ENCODE measurements at places on chromosomes 3 and 15.
A peak's percentile ranks its signal among the peaks of the same experiment; 100 is the strongest.

DNA sequence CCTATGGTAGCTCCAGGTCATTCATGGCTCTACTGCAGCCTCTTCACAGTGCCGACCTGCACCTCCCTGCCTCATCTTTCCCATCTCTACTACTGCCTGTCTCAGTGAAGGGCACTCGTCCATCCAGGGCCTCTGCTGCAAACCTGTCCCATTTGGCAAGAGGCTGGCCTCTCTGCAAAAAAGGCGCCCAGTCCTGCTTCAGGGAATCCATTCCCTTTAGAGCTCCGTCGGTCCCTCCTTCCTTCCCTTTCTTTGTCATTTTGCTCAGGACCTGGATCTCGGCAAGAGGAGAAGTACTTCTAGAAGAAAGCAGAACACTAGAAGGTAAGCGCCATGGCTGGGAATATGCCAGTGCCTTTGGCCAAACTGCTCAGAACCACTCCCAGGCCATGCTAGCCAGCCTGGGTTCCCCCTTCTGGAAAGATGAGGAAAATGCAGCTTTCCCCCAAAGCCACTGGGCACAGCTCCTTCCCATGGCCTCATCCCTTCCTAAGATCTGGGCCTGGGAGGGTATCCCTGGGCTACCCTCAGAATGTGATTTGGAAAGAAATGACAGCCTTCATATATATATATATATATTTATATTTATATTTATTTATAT, 6.4 kb upstream of the ISL2 start:
- DNase-seq, result no peak

GRCh38 chr15:58466566-58466965, 34.8 kb downstream of the LIPC start:
- no peak for DNase-seq

DNA sequence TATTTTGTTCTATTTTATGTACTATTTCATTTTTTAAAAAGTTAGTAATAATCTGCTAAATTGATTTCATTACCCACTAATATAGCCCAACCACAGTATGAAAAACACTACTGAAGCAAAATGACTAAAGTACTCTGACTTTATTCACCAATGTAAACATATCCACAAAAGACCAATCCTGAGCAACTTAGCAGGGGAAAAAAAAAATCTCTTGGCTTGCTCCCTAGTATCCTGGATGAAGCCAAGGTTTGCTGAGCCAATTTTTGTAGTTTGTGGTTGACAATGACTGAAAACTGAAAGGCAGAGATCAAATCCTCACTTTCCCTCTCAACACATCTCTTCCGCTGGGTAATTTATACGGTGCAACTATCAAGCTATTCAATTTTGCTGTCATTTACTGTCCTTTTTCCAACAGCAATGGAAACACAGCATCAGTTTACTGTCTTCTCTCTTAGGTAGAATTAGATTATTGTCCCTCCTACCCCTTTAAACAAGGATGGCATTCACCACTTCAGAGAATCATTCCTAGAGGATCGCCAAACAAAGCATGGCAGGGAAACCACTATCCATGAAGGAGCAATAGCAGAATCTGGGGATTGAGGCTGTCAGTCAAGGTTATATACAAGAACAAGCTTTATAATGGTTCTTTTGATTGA, 149.7 kb downstream of the THRB start:
- no peak for DNase-seq

GRCh38 chr15:99895189-99895955, 162.1 kb upstream of the LYSMD4 start:
- no peak for DNase-seq

- DNase-seq, result no peak
Measured at GRCh38 chr3:151437906-151438305, 23.0 kb downstream of the IGSF10 start.

GRCh38 chr15:41940441-41940857, 31.9 kb downstream of the EHD4 start:
- no peak for DNase-seq

- DNase-seq, result no peak
Measured at GRCh38 chr15:67472957-67473356, 48.0 kb upstream of the C15orf61 start.

DNA sequence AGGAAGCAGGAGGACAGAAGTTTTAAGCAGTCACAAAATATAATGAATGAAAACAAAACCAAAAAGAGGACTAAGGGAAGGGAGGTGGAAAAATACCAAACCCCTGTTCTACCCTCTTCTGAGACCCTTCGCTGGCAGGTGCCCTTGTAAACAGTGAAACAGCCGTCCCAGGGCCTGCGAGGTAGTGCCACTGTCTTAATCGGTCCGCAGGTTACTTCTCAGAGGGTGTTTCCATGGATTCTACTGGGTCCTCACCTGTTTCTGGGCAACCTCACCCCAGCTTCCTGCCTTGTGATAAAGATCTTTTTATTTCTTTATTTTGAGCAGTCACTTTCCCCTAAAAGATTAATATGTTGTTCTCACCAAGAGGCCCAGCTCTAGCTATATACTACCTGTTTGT, 65.3 kb downstream of the SLC30A4 start:
- peak; percentile 36 for DNase-seq

DNA sequence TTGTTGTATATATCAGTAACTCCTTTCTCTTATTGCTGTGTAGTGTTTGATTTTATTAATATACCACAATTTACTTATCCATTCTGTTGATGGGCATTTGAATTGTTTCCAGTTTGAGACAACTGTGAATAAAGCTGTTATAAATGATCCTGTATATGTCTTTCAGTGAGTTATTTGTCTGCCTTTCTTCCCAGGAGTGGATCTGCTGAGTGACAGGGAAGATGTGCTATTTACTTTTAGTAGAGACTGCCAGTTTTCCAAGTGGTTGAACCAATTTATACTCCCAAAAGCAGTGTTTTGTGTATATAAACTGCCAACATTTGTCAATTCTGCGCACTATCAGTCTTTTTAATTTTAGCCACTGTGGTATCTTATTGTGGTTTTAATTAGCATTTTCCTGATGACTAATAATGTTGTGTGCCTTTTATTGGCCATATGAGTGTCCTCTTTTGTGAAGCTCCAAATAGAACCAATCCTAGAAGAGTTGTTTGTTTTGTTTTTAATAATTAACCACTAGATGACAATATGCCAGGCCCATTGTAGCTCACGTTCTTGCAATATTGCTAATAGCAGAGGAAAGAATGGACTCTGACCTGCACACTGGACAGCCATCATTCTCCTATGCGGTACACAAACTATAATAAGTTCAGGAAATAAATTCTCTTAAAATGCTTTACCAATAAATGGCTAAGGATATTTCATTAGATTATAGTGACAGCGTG, 25.3 kb downstream of the TRANK1 start:
- DNase-seq, result no peak

- no peak for DNase-seq
Measured at GRCh38 chr3:152491922-152492321, 223.2 kb downstream of the MBNL1 start.

DNA sequence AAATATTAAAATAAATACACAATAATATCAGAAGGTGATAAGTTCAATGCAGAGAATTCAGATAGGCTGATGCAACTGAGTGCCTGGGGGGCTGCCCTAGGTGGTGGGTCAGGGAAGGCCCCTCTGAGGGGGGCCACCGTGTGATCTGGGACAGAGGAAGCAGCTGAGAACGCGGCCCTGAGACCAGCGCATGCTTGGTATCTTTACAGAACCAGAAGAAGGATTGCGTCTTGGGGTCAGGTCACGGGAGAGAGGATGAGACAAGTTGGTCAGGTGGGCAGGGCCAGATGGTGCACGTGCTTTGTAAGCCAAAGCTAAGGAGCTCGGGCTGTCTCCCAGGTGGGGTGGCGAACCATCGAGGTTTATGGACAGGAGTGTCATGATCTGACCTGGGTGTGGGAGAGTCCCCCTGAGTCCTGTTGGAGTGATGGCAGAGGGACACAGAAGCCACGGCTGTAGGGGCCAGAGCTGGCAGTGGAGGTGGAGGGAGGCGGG, 121.2 kb downstream of the ETFA start:
- DNase-seq, result no peak

GRCh38 chr3:31357451-31357850, 175.3 kb upstream of the STT3B start:
- DNase-seq, result no peak

DNA sequence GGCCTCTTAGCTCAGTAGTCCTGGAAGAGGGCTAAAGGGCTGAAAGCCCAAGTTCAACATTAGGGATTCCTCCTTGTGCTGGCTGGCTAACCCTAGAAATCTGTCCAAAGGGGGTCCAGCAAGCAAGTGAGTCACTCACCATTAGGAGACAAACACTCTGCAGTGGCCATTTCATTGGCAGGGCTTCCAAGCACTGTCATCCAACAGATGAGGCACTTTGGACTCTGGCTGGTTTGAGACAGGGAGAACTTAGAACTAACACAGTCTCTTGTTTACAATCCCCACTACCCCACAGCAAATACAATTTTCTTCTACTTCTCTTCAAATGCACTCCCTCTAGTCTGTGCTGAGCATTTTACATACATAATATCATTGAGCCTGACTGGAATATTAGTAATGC, 10.1 kb upstream of the WNT5A start:
- DNase-seq, result no peak

DNA sequence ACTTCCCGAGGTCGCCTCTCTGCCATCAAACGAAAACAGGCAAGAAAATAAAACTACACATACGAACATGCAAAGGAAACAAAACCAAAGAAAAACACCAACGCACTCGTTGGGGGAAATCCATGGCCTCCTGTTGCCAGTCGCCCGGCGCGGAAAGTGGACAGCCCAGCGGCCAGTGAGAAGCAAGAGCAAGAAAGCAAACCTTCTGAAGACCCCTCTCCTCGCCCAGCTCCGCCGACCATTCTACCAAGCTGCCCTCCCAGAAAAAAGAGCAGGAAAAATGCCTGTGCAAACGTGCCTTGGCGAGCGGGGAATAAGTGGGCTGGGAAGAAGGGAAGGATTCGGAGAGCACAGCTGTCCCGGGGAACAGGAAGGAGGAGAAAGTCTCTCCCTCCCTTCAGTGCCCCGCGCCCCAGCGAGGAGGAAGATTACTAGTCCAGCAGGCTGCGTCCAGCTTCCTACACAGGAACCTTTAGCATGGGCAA, 802 bp upstream of the NECTIN3 start:
- peak; percentile 30 for DNase-seq

GRCh38 chr3:67619991-67620390, 34.4 kb downstream of the SUCLG2 start:
- DNase-seq, result no peak

DNA sequence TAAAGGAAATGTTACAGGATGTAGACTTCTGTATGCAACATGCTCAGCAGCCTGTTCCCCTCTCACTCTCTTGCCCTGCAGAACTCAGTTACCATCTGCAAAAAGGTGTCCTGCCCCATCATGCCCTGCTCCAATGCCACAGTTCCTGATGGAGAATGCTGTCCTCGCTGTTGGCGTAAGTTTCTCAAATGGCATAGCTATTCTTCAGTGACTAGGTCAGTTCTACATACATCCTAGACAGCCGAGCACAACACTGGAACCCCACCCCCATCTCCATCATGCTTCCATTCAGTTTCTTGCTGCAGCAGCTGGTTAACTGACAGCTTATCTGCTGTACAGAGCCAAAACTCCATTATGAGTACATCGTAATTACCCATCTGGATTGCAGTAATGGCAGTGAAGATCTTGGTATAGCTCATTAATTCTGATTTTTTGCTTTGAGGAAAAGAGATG, 4.5 kb downstream of the THBS1 start:
- no peak for DNase-seq

- DNase-seq, result no peak
Measured at GRCh38 chr15:29071232-29071881, 185.6 kb downstream of the APBA2 start.

DNA sequence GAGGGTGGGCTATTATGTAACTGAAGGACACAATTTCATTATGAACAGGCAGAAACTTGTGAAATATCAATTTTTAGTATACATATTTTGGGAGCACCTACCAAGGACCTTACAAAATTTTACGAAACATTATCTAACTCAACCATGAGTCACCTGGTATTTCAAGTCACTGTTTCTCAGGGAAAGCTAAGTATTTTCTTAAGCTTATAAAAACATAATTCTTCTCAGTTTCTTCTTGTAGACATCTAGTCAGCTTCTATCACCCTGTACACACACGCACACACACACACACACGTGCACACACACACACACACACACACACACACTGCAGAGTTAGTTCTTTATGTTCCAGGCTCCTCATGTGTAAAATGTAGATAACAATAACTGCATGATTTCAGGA, 658.3 kb downstream of the TUSC7 start:
- DNase-seq, result no peak

DNA sequence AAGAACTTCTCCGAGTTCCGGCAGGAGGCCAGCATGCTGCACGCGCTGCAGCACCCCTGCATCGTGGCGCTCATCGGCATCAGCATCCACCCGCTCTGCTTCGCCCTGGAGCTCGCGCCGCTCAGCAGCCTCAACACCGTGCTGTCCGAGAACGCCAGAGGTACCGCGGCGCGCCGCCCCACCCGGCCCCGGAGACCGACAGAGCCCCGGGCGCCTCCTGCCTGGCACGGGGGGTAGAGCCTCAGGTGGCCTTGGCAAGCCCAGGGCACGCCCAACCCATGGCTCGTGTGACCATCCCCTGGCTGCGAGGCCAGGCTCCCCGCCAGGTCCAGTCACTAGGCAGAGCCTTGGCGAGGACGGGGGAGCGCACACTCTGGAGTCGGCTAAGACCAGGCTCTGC, 134.1 kb downstream of the LRRK1 start:
- DNase-seq, result peak; percentile 12

All from activated CD8-positive, alpha-beta T cell treated with anti-CD3 and anti-CD28 coated beads, Interleukin-2, amount 10 ng/mL, durations not matched to agents 7 days and 5 days (primary cell).